ENCODE measurements at places on chromosomes 1 and 21.
A peak's percentile ranks its signal among the peaks of the same experiment; 100 is the strongest.

DNA sequence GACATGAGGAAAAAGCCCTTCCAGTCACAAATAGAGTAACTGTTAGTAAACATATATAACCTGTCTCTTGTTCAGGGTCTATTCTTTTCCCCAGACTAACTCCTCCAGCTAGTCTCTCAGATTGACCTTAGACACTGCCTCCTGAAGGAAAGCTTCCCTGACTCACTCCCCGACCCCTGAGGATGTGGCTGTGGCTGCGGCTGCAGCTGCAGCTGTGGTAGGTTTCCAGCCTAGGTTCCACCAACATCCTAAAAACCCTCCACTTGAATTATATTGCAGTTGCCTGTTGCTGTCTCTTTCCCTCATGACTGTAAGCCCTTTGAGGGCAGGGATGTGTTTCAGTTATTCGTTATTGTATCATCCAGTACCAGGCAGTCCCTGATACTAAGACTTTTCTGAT is 132.9 kb upstream of the C1orf21 start:
- no peak for DNase-seq

DNA sequence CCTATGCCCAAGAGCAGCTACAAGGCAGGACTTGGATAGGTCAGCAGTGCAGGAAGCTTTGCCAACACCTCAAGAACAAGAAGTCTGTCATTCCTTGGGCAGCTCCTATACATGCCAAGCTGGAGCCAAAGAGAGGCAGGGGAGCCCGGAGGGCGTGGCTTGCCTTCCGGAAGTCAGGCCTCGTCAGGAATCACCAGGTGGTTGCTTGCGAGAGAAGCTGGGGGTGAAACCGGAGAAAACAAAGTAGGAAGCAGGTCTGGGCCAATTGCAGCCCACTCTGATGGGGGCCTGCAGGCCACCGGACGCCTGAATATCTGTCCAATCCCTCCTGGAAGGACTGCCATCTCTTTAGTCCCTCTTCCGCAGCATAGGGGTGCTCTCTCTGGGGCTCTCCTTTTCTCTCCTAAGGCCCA is 794 bp upstream of the FAM76A start:
- no peak for DNase-seq

DNA sequence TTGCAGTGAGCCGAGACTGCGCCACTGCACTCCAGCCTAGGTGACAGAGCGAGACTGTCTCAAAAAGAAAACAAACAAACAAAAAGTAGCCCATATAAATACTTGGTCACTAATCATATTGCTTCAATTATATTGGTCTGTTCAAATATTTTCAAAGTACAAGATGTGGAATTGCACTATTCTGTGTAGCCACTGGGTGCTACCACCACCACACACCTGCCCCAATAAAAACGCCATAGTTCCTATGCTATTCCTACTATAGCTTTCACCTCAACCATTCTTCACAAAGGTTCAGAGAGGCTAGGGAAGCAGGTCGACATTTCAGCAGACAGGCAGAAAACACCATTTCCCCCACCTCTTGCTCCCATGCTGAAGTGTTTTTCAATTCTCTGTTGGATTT is 16.7 kb downstream of the NDC1 start:
- no peak for DNase-seq

DNA sequence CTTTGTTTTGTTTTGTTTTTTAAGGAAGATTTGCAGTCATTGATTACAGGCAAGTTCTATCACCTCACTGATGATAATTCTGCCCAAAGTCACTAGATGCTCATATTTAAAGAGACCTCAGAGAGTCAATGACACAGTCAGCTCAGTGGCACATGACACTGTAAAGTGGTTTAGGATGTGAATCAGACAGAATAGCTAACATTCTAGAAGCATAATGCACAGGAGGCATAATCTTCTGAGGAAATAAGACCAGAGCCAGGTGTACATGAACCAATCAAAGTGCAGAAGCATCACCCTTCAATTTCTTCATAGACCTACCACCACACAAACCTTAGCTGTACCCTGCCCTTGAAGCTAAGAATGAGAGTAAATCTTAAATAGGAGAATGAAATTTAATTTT is 268.5 kb downstream of the BRINP2 start:
- DNase-seq = no peak

DNA sequence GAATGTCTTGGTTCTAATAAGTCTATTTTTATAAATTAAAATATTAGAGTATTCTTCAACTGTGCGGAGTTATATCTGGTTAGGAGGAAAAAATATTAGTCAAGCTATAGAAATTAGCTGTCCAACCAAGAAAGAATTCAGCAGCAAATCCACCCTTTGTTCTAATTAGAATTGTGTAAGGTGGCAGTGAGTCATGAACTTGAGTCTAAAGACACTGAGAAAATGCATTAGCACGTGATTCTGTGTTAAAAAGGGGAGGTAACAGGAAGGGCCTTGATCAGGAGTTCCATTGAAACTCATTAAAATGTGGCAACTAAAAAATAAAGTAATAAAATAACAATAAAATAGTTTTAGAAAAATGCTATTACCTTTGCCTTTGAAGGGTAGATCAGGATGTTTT is 398.2 kb upstream of the RGS18 start:
- no peak for DNase-seq

GRCh38 chr1:66685265-66685664 is 67.0 kb upstream of the DYNLT5 start:
- DNase-seq = no peak

DNA sequence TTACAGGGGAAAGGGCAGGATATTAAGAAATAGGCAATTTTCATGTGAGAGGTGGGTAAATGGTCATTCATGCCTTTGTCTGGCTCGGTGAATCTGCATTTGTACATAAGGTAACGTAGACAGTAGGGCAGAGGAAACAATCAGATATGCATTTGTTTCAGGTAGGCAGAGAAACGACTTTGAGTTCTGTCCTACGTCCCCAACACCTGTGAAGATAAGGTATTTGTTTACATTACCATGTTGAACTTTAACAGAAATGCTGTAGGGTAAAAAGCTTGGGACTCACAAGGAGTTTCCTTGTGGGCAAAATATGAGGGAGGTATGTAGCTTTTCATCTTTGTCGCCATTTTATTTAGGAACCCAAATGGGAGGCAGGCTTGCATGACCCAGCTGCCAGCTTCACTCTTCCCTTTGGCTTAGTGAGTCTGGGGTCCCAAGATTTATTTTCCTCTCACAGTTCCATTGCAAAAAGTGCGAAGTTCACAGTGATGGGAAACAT is 31.4 kb downstream of the B3GALT5 start:
- no peak for DNase-seq

- peak; percentile 2 for DNase-seq
Observed at GRCh38 chr1:186605762-186606350, 74.4 kb downstream of the PTGS2 start.

DNA sequence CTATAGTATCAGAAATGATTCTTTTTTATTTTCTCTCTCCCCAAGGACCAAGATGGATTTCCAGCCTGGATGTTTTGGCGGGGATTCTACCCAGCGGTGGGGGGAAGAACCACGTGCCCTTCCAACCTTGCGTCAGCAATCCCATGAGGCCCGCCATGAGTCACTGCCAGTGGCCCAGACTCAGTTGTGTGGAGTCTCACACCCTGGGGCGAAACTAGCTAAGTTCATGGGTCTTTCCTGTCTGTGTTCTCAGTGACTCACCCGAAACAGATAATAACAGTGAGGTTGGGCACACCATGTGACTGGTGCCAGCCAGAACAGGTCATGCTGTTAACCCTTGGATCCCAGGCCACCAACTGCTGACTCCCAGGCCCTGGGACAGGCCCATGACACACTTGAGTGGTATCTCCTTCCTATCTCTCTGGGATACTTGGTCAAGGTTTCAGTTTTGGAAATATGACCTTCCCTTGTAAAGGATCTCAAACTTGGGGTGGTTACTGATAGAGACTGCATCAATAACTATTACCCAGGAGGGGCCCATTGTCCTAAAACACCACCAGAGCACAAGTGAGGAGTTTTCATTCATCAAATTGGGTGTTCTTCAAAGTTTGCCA is 98.0 kb upstream of the DUSP10 start:
- DNase-seq = peak; percentile 57

DNA sequence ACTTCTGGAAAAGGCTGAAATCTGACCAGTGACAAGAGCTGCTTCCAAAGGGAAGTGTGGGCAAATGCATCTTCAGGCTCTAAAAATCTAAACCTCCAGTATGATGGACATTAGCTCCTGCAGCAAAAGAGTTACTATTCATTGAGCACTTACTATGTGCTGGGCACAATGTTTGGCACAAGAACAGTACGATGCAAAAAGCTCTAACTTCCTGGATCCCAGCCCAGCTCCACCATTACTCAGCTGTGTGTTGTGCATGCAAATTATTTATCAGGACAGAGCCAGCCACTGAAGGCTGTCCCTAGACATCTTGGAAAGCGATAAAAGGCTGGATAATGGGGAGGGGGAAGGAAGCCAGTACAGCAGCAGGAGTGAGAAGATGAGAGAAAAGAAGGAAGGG is 143.5 kb downstream of the ELAVL4 start:
- no peak for DNase-seq

GRCh38 chr1:33616780-33617179 is 144.3 kb downstream of the ZSCAN20 start:
- DNase-seq = no peak

DNA sequence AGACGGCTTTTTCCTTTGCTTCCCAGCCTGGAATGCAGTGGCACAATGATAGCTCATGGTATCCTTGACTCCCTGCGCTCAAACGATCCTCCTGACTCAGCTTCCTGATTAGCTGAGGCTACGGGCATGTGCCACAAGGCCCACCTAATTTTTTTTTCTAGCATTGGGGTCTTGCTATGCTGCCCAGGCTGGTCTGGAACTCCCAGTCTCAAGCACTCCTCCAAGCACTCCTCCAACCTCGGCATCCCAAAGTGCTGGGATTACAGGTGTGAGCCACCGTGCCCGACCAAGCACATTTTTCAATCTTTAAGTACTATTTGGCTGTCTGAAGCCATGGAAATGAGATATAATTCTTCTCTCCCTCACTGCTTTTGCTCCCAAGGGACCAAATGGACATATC is 58.7 kb downstream of the MAB21L3 start:
- no peak for DNase-seq

DNA sequence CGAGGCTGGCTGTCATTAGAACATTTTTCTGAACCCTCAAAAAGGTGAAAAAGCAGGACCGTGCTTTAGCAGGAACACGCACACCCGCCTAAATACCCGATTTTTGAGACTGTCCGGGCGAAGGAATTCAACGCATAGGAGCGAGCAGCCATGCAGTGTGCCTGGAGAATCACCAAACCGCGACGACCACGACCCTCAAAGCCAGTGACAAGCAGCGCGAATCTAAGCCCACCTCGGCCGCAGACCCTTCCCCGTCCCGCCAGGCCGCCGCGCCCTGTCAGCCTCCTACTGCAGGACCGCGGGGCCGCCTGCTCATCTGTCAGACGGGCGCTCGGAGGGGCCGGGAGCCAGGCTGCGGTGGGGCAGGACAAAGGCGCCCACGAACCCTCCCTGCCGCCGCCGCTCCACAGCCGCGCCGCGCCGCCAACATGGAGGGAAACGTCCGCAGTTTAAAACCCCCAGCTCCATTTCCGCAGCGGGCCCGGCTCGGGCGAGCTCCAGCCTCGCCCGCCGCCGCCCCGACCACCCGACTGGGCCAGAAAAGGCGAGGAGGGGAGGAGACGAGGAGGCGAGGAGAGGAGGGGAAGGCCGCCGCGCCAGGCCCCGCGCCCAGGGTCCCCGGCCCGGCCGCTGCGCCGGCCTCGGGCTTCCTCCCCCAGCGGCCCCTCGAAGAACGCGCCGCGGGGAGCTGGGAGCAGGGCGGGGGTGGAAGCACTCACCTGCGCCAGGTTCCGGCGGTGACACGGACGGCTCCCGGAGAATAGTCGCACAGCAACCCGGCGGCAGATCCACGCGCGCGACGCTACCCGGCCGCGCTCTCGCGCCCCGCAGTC is at the start of gene LBR:
LBR (minus strand) TSS at position 804 of the 833 bp plus-strand sequence. CDS start 3,963 bp downstream, outside the sequence.
- peak; percentile 5 for DNase-seq

DNA sequence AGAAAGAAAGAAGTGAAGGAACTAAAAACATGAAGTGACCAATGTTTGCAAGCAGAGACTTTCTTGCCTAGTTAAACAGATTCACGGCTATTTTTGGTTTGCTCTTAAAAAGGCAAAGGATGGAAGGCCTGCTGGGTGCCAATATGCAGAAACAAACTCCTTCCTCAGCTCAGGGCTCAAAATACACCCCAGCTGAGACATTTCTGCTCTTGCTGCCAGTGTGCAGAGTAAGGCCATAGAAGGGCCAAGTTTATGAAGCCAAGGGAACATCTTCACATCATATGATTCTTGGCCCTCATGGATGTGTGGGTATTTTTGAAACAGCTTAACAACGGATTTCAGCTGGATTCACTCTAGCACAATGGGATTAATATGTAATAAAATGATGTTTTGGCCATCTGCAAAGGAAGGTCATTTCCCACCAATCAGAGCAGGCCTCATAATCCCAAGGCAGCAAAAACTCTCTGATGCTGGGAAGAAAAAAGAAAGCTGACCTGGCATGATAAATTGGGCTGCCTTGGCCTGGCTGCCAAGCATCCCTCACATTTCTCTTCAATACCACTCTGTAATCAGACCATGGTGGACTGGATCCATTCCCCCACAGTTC is 70.7 kb downstream of the CAPZB start:
- DNase-seq = no peak

GRCh38 chr1:20137055-20137454 is 2.1 kb upstream of the PLA2G2F start:
- no peak for DNase-seq

DNA sequence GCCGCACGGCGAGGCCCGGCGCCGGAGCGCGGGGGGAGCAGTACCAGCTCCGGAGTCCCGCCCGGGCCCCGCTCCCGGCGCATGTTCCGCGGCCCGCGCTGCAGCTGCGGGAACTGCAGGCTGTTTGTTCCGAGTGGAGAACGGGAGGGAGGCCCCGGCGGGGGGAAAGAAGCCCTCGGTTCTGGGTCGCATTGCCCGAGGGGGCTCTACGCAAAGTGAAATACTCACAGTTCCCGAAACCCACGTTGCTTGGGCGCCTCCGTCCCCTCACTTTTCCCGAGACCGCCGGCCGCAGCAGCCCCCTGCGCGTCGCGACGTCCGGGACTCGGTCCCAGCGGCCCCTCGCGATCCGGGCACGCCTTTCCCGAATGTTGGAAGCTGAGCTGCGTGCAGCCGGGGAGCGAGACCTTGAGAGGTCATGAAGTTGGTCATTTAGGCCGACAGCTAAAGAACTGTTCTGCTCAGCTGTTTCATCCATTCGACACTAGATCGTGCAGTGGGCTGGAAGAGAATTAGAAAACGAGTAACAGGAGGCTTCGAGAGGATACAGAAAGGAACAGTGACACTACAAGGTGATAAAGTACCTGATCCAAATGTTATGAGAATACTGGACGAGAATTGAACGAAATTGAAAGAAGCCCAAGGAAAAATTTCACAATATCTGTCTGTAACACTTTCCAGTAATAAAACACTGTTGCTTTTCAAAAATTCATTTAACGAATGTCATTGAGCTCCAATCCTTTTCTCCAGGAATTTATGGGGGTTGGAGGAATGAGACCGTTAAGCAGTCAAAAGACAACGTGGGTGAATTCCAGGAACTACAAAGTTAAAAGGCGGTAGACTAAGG is 657 bp upstream of the LIN9 start:
- no peak for DNase-seq

DNA sequence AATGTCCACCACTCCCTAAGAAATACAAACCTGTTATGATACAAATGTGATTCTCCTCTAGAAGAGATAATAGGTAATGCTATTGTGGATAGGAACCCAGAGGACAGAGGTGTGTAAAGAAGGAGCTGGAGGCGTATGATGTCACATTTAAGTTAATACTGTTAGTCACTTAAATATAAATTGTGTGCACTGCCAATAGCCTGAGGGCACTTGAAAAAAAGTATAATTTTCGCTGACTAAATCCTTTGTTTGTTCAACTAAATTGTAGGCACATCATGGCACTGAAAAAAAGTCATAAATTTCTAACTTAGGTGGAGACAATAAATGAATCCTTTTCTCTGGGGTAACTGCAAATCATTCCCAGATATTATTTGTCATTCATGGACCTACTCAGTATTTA is 4.4 kb downstream of the RCSD1 start:
- no peak for DNase-seq

Data from CD4-positive, alpha-beta T cell treated with Interleukin-6 at 100 ng/mL for 8 hours (primary cell).